ENCODE measurements at places on chromosomes 3 and 15.

DNA sequence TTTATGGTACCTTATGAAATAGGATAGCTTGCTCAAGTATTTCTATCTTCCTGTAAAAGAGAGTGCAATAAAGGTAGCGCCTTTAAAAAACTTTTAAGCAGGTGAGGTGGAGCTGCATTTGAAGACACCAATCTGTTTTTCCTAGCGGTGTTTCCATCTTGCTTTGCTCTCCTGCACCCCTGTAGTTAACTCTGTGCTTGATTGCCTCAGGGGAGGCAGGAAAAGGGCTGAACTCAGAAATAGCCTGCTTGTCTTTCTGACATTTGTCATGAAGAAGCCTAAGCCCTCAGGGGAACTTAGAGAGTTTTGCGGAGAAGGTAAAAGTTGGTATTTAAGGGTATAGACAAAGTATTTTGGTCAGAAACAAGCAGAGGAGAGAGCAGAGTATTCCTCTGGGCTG, 63.0 kb upstream of the TPRG1 start:
- no peak for DNase-seq

DNA sequence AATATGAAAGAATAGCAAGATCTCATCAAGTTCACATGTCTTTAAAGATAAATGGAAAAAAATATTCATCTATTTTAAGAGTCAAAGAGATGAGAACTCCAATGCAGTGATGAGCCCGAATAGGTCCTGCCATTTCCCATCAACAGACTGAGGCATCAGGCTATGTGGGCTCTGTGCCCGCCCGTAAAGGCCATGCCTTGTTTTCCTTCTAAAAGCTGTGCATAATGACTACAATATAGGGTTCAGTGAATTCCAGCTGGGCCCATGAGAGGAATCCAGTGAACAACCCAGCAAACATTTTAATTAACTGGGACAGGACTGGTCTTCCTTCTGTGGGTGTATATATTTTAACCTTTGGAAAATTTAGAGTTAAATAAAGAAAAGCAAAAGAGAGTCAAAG, 44.6 kb downstream of the RASGRP1 start:
- no peak for DNase-seq

DNA sequence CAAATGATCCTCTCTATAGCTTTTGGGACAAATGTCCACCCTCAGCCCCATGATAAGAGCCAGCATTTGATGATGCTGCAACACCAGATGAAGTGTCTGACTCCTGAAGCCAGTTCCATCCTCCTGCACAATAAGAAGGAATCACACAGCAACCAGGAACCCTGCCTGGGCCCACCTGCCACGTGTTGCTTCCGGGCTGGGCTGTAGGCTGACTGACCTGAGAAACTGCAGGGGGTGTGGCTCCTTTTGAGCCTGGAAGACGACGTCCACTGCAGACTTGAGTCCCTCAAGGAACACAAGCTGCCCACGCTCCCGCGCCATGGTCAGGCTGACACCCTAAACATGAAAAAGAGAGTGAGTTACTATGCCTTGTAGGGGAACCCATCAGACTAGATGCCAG, 9.4 kb downstream of the ELP6 start:
- no peak for DNase-seq

DNA sequence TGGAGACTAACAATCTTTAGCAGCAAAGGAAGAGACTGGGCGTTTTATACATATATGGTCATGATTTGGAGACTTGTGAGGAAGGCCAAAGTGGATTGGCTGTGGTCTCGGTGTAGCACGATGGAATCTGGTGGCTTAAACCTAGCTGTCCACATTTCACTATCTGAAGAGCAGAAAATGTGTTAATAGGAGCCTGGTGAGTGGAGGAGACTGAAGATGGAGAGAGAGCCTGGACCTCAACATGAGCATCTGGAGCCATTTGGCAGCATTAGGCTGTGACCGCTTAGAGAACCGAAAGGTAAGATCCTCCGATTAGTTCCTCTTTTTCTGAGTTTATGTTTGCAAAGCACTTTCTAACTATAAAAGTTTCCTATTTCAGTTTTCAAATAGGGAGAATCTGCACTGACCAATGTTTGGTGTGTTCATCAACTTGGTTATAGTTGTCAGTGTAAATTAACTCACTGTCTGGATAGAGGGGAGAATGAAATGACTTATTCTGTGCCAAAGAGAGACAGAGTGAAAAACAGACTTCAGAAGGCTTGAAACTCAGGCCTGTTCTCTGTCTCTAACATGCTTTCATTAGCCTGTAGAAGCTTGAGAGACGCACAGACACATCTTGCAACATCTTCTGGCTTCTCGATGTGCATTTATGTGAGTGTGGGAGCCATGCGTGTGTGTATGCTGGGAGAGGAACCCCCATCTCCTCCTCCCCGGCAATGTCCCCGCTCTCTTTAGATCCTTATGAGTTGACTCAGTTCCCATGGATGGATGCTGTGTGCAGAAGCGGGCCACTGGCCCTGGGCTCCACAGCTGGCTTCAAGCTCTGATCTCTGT, 244.7 kb upstream of the TBL1XR1 start:
- no peak for DNase-seq

- DNase-seq, result peak; percentile 42
Measured at GRCh38 chr3:126530171-126531050, 6.5 kb downstream of the CHST13 start.

- DNase-seq, result no peak
Measured at GRCh38 chr3:4615750-4616149, 122.6 kb downstream of the ITPR1 start.

DNA sequence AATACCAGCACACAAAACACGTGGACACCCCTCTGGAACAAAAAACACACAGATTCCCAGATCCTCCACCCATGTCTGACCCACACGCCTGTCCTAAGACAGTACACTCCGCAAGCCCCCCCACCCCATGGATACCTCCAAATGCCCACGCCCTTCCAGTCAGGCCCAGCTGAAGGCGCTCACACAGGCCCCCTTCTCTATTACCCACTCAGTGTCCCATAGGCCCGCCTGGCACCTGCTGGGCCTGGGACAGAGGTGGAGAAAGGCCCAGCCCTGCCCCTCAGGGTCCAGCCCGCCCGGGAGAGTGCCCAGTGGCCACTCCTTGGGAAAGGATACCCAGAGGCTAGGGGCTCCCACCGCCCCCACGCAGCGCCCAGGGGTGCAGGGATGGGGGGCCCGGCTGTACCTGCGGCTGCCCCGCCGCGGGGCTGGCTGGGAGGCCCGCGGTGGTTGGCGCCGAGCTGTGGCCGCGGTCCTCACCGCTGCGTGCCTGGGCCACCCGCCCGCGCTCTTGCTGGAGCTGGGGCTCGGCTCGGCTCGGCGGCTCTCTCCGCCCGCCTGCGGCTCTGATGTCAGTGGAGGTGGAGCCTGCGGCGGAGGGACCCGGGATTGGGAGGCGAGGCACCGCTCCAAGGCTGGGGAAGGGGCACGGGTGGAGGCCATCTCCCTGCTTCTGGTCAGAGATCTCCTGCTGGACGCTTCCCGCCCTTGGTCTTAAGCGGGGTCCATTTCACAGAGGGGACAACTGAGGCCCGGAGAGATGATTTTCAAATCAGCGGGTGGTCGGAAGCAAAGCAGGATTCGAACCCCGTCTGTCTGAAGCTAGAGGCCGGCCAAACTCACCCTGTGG, at the start of gene CAMK1:
Gene CAMK1 (minus strand): TSS at position 522 of the 850 bp plus-strand sequence. CDS start 2,198 bp downstream, outside the sequence.
- DNase-seq, result peak; percentile 27

- no peak for DNase-seq
Measured at GRCh38 chr15:51971032-51971374, 575 bp downstream of the LEO1 start.

GRCh38 chr3:155024006-155024638, 56.0 kb upstream of the MME start:
- no peak for DNase-seq

DNA sequence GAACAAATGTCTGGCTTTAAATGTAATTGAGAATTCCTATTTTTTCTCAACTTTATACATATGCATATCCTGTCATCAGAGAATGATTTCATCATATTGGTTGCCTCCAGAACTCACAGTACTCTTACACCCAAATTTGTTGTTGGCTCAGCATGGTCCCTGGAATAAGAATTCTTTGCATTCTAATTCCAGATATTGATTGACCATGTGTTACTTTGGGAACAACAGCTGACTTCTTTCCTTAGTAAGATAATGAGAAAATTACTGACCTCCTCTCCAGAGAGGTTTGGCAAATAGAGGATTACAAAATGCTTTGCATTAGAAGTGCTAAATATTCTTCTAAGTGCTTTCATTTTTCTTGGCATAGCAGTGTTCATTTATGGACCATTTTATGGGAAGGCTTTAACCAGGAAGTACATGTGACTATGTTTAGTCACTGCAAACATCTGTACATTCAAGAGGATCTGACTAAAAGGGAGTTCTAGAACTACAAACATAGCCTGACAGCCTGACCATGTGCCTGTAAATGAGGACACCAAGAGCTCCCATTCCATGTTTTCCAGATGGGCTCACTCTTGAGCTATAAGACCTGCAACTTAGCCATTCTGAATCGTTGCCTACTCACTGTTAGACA, 391.6 kb upstream of the DPPA4 start:
- no peak for DNase-seq

- no peak for DNase-seq
Measured at GRCh38 chr3:65899226-65899625, 139.5 kb downstream of the MAGI1 start.

DNA sequence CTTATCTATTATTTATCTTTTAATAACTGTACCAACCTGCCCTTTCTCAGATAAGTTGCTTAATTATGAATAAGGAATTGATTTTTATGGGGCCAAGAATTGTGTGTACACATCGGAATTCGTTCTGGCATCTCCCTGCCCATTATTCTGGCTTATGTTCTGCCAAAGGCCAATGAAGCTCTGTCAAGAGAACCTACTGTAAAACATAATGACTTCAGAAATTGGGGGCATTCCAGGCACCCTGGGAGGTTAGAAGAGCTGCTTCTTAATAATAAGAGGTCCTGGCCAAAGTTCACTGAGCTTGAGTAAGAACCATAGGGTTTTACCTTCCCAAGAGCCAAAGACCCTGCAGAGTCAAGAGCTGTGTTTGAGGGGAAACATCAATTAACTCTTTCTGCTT, 261.7 kb downstream of the SLC9A9 start:
- no peak for DNase-seq

DNA sequence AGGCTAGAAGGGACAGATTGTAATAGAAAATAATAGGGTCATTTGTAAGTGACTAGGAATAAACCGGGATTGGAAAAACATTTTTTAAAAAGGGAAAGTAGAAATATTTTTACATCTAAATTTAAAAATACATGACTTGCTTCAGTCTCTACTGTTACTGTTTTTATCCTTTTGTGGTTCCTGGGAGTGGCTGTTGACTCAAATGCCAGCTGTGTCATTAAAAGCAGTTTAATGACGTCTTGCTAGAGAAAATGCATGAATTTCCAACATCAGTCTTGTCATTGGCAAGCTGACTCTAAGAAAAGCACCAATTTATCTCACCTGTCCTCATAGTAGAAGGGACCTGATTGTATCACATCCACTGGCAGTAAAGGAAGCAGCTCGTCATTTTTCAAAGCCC, 16.7 kb upstream of the LCMT2 start:
- DNase-seq, result no peak

GRCh38 chr15:91271565-91272153, 171.6 kb downstream of the SV2B start:
- peak; percentile 41 for DNase-seq

GRCh38 chr15:48929661-48930060, 34.1 kb downstream of the SHC4 start:
- DNase-seq, result no peak

GRCh38 chr3:159948429-159949144, 40.0 kb upstream of the IL12A start:
- DNase-seq, result no peak

DNA sequence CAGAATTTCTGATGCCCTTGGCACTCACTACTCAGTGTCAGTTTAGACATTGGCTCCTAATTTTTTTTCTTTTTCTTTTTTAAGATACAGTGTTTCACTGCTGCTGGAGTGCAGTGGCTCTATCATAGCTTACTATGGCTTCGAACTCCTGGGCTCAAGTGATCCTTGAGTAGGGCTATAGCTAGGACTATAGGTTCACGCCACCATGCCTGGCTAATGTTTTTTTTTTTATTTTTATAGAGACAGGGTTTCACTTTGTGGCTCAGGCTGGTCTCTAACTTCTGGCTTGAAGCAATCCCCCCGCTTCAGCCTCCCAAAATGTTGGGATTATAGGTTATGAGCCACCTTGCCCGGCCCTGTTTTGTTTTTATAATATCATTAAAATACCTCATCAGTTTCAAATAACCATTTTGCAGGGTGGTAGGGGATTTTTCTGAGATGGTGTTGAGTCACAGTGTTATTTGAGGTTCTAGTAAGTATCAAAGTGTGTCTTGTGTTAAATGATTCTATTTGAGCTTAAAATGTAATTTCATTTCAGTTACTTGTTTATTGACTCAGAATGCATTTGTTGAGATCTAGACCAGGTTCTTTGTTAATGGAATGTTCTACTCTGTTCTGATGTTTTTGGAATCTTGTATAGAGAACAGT, 7.0 kb downstream of the FNDC3B start:
- DNase-seq, result no peak

DNA sequence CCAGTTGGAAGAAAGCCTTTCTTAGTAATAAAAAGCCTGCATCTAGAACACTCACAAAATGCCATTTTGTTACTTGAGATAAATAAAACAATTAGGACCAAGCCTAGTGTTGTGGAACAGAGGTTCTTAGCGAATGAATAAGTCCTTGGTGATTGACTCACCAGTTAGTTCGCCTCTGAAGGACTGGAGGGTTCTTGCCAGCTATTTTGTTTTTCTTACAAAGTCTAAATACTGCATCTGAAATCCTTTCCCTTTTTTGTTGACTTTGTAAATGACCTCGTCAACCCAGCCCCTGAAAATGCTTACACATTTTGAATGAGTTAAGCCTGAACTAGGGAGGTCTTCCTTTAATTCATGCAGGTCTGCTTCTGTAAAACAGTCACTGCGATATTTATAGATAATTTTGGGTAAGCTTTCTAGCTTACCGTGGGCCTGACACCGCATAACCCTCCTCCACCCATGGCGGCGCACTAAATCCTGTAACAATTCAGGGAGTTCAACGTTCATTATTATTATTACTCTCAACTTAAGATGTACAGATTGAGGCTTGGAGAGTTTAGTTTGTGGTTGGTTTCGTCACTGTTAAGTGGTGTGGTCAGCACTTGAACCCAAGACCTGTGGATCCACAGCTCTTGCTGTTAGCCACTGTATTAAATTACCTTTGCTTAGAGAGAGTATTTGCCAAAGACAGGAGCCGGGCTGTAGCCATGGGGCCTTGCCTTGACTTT, 45.0 kb upstream of the SACM1L start:
- no peak for DNase-seq

DNA sequence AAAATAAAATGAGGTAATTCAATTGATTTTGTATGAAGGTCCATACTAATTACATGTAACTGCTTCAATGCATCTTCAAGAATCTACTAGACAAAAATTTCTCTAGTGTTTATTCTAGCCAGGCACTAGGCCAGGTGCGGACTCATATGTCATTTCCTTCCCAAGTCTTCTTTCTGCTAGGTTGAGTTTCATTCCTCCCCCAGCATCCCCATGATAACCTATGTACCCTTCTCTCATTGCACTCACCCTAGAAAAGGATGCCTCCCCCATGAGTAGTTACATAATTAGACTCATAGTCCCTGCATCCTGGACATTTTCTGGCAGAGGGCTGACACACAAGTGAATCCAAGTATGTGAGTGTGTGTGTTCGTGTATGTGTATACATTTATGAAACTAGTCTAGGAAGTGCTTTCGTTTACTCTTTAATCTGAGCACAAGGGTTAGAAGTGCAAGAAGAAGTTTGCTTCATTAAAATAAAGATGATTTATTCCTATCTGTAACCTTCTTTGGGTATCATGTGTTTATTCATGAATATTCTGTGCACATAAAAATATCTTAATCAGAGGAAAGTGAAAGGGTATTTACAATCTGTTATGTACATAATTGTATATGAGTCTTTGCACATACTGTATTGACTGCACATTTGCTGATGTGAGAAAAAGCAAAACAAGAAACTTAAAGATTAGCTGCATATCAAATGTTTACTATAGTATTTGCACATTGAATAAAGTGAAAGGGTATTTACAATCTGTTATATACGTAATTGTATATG, 585.6 kb upstream of the ZNF717 start:
- no peak for DNase-seq
